ENCODE measurements at places on chromosomes 4 and X.

GRCh38 chrX:23832721-23833120 is 49.7 kb downstream of the SAT1 start:
- no peak for DNase-seq

- DNase-seq, result no peak
Measured at GRCh38 chr4:153955327-153955726, 166.4 kb upstream of the SFRP2 start.

- no peak for DNase-seq
Measured at GRCh38 chr4:113604955-113605354, 156.6 kb downstream of the CAMK2D start.

DNA sequence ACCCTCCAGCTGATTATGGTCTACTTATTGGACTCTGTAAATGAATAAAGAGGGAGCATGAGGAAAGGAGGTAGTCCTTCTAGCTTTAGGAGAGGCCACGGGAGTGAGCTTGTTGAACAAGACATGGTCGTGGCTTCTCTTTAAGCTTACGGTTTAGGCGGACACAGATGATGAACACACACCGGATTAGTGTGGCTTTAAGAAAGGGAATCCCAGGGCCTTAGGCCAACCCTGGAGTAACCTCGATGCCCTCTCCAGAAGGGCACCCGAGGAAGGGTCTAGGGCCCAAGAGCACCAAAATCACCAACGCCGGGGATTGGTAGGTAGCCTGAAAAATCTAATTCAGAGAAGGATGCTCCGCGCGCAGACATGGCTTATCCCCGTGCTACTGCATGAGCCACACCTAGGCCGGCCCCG is 39.4 kb downstream of the ERVMER34-1 start:
- DNase-seq, result no peak

DNA sequence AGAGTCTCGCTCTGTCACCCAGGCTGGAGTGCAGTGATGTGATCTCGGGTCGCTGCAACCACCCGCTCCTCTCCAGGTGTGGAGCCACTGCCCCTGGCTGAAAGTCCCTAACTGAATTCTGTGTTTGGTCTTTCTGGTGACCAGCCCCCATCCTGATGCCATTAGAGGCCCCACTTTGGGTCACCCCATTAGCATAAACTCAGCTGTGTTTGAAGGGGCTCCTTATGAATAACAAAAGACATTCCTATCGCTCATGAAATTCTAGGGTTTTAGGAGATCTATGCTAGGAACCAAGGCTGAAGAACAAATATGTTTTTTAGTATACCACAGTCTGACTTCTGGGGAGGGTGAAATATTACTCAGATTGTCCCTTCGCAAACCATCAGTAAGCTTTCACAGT is 652.9 kb downstream of the ADGRL3 start:
- no peak for DNase-seq

GRCh38 chrX:8815460-8816065 is 14.4 kb upstream of the FAM9A start:
- DNase-seq, result no peak

DNA sequence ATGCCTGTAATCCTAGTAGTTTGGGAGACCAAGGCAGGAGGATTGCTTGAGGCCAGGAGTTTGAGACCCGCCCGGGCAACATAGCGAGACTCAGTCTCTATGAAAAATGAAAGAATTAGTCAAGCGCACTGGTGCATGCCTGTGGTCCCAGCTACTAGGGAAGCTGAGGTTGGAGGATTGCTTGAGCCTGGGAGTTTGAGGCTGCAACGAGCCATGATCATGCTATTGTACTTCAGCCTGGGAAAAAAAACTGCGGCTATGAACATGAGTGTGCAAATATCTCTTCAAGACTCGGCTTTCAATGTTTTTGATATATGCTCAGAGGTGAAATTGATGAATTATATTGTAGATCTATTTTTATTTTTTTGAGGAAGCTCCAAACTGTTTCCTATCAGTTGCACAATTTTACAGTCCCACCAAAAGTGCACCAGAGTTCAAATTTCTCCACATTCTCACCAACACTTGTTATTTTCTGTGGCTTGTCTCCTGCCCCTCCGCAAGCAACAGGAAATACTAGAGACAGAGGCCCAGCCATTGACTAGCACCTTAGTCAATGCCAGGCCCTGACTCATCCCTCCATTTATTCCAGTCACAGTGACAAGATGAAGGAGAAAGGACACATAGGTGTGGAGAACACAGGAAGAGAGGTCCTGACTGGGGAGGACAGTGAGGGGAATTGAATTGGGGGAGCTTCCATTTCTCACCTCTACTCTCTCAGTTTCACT is 33.1 kb upstream of the ZNF41 start:
- no peak for DNase-seq

GRCh38 chr4:2087170-2087569 is 28.0 kb downstream of the NAT8L start:
- DNase-seq, result no peak

GRCh38 chr4:5654791-5655190 is 53.6 kb downstream of the EVC2 start:
- no peak for DNase-seq

All from activated CD8-positive, alpha-beta memory T cell treated with anti-CD3 and anti-CD28 coated beads for 1 hour (primary cell).